ENCODE measurements at places on chromosomes 3 and 15.
A peak's percentile ranks its signal among the peaks of the same experiment; 100 is the strongest.

DNA sequence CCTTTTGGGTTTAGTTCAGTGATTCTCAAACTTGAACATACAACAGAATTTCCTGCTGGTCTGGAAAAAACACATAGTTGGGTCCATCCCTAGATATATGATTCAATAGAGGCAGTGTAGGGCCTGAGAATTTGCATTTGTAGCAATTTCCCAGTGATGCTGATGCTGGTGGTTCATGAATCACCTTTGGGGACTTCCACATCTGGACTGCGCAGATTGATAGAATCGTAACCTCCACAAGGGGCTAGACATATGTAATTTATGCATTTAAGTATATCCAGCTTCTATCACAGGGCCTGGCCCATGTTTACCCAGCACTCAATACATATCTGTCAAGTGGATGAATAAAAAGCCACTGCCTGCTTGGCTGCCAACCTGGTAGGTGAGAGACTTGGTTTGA is 33.8 kb upstream of the SUCLG2 start:
- DNase-seq = no peak

DNA sequence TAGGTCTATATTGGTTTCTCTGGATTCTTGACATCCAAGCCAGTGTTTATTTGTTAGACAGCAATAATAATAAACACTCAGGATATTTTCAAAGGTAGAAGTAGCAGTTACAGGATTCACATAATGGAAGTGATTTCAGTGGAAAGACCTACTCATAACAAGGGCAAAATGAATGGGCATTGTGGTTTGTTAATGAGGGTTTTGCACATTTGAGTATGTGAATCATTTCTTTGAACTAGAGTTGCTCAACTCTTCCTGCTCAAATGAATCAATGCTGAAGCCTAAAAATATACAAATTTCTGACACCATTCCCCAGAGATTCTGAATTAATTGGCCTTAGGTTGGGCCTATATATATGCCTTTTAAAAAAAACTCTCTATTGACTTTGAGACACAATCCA is 4.1 kb upstream of the COL6A5 start:
- DNase-seq = no peak

DNA sequence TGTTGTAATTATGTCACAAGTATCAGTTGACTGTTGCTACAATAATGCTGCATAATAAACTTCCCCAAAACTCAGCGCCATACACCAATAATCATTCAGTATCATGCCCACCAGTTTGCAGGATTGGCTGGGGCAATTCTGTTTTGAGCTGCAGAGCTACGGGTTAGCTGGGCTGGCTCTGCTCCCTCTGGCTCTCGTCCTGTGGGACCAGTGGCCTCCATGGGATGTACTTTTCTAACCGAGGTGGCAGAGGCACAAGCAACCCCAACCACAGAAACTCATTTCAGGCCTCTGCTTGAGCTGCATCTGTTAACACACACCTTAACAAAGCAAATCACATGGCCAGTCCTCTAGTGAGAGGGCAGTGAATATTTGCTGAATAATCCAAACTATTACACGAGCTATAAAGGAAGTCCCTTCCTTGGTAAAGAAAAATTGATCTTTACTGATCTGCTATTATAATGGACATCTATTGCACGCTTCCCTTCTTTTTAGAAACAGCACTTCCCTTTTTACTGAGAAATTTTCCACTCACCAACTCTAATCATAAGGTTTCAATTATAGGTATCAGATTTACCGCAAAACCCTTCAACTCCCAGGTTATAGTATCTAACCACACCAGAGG is 10.9 kb upstream of the BCL2A1 start:
- DNase-seq = no peak

DNA sequence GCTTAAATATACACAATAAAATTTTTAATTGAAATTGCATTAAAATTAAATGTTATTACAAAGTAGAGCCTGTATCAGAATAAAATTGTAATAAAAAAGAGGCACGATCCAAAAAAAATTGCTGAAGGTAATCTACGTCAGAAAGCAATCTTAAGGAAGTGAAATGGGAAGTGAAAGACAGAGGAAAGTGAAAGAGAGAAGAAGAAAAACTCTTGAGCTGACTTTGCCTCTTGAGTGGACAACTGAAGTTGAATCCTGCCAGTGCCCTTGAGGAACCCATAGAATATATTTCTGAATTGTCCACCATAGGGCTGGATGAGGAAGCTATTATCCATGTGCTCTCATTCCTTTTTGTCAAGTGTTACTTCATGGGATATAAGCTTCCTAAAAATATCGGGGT is 285.1 kb upstream of the STAC start:
- no peak for DNase-seq

GRCh38 chr15:71448688-71449114 is 333.4 kb downstream of the THSD4 start:
- no peak for DNase-seq

- peak; percentile 69 for DNase-seq
Measured at GRCh38 chr3:151976211-151977050, 103.0 kb downstream of the SUCNR1 start.

DNA sequence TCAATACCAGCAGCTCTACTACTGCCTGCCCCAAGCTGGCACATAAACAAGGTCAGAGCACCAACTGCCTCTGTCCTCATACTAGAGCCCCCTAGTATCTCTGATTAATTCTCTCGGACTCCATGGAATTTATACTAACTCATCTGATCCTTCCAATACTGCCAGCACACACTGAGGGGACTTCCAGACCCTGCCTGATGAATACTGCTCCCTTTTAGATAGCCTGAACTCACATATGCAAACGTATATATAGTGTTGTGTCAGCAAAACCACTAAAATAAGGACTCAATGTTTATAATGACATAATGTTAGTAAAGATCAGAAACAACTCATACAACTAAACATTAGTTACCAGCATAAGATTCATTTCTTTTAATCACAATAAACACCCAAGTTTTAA is 25.0 kb downstream of the CEP70 start:
- DNase-seq = no peak

GRCh38 chr15:64527263-64527984 is 67.0 kb downstream of the ZNF609 start:
- no peak for DNase-seq

GRCh38 chr3:106825962-106826605 is 551.2 kb upstream of the CCDC54 start:
- peak; percentile 26 for DNase-seq

GRCh38 chr3:100500320-100500880 is 8.0 kb downstream of the TMEM45A start:
- DNase-seq = no peak

- no peak for DNase-seq
Measured at GRCh38 chr3:141498598-141499223, 11.9 kb downstream of the RASA2 start.

DNA sequence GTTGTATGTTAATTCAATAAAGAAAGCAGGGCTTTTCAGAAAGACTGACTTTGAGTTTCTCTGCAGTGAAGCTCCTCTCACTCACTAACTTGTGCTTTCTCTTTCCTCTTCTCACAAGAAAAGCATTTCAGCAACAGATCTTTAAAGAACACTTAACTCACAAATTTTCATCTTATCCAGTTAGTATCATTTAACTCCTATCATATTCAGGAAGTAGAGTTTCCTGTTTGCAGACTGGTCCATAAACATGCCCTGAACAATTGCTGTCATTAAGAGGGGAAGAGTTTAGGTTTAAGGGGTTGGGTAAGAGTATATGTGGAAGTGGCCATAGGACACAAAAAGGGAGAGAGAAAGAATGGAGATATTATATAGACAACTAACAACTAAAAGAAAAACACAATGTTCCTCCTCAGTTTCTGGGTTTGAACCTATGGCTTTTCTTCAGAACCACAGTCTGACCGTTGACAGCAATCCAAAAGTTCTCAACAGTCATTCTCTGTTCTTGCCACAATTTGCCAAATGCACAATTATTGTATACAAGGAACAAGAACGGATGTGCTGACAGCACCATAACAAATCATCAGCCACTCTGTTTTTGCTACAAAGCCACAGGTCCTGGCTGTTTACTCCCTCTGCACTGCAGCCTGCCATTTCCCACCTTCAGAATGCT is 63.9 kb downstream of the CHAC1 start:
- DNase-seq = no peak

DNA sequence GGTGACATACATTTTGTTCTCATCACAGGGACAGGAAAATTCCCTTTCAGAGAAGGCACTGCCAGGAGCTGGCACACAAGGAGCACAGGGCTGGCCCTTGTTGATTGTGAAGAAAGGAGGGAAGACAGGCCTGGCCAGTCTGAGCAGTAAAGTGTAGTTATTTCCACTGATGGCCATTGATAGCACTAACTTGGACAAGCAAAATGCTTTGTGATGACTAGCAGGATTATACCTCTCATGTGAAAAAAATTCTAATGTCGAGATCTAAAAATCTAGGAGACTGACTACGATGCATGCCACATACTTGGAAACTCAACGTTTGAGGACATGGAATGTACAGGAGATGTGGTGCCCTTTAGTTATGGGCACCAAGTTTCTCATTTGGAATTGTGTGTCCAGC is 54.3 kb upstream of the ST8SIA2 start:
- DNase-seq = no peak

GRCh38 chr3:171747223-171747920 is 62.9 kb downstream of the PLD1 start:
- DNase-seq = no peak

DNA sequence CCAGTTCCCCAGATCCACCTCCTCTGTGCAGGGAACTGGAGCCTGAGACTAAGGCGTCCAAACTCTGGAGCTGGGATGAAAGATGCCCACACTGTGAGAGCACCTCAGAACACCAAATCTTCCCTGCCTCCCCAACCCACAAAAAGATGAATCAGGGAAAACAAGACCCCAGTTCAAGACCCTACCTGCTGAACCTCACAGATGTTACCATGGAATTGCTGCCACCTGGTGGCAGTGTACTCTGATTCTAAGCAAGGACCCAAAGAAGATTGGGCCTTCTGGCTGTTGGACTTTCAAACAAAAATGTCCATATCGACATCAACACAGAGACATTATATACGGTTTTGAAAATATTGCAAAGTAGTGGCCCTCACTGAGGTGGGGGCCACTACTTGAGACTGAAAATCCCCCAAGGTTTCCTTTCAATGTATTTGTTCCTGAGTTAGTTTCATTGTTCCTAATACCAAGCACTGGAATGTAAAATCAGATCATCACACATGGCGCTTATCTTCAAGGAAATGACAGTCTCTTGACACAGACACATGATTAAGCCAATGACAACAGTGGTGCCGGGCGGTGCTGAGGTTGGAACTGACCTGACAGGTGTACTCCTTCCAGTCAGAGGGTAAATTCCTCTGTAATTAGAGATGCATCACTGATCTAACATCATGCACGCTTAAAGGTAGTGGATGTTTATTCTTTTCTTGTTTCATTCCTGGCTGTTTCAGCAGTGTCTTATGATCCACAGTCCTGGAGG is 67.6 kb downstream of the SLC6A11 start:
- DNase-seq = no peak

GRCh38 chr3:30354972-30355371 is 251.4 kb upstream of the TGFBR2 start:
- DNase-seq = no peak
